ENCODE measurements at places on chromosomes 16 and 17.

- DNase-seq = no peak
Observed at GRCh38 chr17:39863918-39864746, at the start of gene IKZF3. Gene IKZF3, minus strand, starts transcription at chr17:39864312. Its CDS starts 186 bp downstream, at chr17:39864126.

- no peak for DNase-seq
Observed at GRCh38 chr17:16519021-16519420, 27.0 kb upstream of the LRRC75A start.

DNA sequence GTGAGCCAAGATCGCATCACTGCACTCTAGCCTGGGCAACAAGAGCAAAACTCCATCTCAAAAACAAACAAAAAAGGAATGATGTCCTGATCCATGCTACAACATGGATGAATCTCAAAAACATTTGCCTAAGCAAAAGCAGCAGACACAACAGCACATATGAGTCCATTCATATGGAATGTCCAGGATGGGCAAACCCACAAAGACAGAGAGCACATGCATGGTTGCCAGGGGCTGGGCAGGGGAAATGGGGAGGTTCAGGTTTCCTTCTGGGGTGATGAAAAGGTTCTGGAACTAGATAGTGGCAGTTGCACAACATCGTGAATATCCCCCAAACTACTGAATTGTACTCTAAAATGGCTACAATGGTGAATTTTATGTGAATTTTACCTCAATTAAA is 35.3 kb upstream of the RAI1 start:
- DNase-seq = no peak

DNA sequence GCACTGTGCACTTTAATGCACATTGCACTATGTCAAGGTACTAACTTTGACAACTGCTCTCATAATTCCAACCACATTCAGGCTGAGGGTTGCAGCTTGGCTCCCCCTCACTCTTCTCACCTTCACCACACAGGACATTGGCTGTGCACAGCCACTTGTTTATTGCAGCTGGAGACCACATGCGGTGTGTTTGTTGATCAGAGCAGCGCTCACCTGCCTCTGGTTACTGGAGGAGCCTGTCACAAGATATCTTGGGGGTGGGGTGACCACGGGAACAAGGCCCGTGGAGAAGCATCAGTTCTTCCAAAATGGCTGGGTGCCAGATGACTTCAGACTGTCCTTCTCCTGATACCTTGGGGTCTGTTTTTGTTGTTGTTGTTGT is 10.6 kb upstream of the CCL5 start:
- no peak for DNase-seq
